Tibial artery (tissue), 4 donors: ENCODE measurements at places on chromosomes 4 and X.

GRCh38 chr4:171484681-171485080, 328.5 kb upstream of the GALNTL6 start:
- no peak for DNase-seq

DNA sequence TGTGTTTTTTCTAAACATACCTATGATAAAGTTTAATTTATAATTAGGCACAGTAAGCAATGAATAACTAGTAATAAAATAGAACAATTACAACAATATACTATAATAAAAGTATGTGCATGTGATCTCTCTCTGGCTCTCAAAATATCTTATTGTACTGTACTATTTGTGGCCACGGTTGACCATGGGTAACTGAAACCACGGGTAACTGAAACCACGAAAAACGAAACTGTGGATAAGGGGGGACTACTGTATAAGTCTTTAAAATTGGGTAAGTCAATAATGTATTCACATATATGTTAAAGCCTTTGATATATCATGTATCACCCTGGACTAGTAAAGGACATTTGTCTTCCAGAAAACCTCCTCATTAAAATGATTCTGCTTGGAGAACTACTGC, 20.0 kb downstream of the TMEM154 start:
- DNase-seq: no peak

GRCh38 chrX:42535233-42535632, 242.7 kb downstream of the PPP1R2C start:
- DNase-seq: no peak

GRCh38 chr4:75666299-75666698, 6.9 kb downstream of the G3BP2 start:
- no peak for DNase-seq

GRCh38 chrX:118577041-118577440, 81.4 kb downstream of the DOCK11 start:
- DNase-seq: no peak

- no peak for DNase-seq
Observed at GRCh38 chr4:155072417-155072816, 136.0 kb upstream of the NPY2R start.
